Stimulated activated CD8-positive, alpha-beta memory T cell treated with anti-CD3 and anti-CD28 coated beads, Interleukin-15, amount 100 ng/mL, for 24 hours (primary cell): ENCODE measurements at places on chromosomes 2 and 18.
A peak's percentile ranks its signal among the peaks of the same experiment; 100 is the strongest.

GRCh38 chr18:3713166-3713565, 263.2 kb downstream of the TGIF1 start:
- DNase-seq: no peak

DNA sequence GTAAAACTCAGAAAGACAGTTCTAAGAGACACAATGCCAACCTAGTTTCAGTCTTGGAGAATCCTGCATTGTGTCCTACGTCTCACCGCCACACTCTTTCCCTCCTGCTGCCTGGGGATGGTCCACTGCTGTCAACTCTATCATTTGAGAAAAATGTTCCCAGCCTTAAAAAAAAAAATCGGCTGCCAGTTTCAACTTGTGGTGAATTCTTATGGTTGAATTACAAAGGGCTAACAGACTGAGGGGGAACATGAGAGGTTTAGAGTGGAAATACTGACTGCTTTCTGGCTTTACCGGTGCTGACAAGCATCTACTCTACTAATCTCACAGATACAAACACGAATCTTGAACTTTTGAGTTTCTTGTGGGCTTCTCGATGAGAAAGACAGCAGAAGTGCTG, 74.0 kb downstream of the NAB1 start:
- no peak for DNase-seq

DNA sequence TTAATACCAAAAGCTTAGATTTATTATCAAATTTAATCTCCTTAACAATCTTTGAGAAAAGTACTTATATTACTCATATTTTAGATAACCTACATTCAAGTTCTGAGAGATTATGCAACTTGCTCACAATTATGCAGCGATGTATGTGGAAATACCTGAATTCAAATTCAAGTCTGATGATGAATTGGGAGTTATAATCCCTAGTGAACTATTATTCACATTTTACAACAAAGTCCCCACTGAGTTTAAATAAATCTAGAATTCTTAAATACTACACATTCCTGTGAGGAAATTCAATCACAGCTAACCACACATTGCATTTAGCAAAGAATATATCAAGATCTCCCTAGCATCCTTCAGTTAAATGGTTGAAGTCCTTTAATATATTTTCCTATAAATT, 278.4 kb downstream of the NOL4 start:
- DNase-seq: no peak

DNA sequence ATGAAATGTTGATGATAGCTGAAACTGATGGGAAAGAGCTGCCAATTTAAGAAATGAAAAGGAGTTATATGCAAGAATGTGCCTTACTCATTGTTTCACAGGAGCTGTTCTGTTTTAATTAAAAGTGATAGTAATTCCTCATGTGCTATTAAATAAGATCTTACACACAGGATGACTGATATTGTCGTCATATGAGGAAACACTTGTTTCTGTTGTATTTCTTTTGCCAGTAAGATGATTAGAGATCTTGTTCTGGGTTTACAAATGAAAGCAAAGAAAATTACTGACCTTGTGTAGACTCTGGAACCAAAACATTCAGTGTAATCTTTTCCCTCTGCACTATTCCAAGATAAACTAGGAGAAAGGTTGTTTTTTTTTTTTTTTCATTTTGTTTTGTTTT, 123.6 kb downstream of the MAP3K20 start:
- no peak for DNase-seq

DNA sequence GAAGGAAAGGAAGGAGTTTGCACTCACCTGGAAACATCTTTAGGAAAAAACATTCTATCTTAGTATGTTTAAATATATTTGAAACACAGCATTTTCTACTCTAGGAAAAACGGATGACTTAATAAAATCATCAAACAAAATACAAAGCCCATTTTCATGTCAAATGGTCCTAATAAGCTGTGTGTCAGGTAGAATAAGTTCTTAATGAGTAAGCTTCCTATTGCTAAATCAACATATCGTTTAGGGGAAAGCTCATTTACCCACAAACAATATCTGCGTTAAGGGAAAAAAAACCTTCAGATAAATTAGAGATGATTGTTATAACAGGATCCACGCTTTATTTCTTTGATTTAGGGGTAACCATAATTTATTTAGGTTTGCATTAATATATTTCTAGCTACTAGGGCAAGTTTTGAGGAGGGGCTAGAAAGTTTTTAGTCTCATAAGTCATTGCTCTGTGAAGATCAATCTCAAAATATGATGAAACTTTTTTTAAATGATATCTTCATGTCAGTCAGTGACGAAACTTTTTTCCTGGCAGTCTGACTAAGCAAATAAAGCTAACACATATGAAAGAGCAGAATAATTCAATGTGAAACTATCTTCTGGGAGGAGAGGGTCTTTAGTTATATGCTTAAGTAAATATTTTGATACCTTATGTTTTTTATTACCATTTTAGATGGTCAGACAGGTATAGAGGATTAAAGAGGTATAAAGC, 147.1 kb downstream of the WDSUB1 start:
- DNase-seq: no peak

DNA sequence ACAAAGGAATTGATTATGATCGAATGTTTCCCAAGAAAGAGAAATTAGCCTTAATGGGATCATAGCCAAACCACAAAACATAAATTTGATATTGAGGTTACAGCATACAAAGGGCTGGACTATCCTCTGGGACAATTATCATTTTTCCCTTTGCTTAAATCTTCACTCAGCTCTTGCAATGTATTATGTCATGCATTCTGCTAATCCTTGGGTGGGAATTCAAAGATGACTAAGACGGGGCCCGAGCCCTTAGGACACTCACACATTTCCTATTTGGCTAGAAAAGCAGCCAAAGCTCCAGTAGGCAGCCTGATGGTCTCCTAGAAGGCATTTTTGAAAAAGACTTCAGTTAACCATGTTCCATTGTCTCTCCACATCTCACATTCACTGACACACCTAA, 17.2 kb upstream of the NMI start:
- no peak for DNase-seq

- DNase-seq: no peak
Observed at GRCh38 chr2:28063492-28063962, 173.0 kb downstream of the BABAM2 start.

DNA sequence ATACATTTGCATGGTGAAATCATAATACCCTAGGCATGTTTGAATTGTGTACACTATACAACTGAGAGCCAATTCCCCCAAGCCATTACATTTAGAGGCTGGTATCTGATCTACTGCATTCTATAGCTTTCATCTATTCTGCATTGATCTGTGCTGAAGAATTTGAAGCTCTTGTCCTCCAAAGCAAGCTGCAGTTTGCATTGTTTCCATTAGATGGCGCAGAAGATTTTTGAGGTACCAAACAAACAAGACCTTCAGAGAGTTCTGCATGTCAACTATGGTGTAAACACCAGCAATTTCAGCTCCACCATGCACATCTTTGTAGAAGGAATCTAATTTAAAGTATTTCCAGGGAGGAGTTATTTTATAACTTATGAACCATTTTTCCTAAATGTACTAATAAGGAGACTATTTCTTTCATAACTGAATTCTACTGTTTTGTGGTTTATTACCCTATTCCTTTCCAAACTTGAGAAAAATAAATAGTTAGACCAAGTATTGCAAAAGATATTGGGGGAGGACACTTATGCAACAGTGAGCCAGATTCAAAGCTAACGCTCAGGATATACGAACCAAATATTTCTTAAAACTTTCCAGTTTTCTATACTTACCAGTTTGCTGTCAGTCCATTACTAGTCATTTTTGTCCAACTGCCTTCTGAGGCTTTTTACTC, 761.8 kb upstream of the ACVR2A start:
- DNase-seq: peak; percentile 1

- DNase-seq: no peak
Observed at GRCh38 chr2:11651856-11652548, 18.0 kb downstream of the NTSR2 start.

DNA sequence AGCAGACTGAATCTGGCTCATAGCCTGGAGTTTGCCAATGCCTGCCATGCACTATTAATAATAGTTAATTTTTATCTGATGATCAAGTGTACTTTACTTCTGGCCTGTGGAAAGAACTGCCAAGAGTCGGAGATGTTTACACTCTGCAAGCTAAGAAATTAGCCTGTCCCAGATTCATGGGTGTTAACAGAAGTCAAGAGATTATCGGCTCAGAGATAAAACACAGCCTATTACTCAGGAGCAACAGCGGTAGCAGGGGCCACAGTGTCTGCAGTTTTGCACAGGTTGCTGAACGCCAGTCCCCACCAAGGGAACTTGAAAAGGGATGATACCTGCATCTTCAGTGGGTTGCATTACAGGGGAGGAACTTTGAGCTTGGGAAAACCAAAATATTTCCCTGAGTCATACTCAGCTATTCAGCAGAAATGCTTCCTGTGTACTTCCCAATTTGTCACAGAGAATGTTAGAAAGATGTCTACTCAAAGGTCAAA, 4.3 kb upstream of the ADI1 start:
- DNase-seq: no peak

DNA sequence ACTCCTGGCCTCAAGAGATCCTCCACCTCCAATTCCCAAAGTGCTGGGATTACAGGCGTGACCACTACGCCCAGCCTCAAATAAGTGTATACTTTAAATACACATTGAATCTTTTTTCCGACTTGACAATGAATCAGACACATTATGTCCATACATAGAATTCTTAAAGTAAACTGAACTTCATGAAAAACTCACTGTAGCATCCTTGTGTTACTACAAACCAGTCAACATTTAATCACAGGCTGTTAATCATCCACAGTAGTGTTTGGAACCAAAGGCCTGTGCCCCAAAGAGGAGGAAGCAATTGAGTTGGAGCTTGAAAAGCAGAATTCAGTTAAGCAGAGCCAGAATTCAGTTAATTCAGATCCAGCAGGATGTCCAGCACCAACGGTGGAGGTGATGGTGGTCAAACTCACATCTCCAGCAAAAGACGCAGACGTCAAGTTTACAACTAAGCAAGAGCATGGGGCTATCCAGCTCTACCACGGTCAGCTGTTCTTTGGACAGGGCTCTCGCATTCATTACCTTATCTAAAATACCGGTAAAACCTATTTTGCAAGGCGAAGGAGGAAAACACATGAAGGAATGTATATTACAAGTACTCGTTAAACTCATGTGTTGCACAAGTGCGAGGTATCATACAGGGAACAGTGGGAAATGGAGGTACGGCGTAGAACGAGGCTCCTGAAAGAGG, 1.2 kb downstream of the SLC39A6 start:
- DNase-seq: no peak

- peak; percentile 17 for DNase-seq
Observed at GRCh38 chr2:3575534-3576262, 638 bp downstream of the RPS7 start.

GRCh38 chr2:73415906-73416305, 30.3 kb downstream of the ALMS1 start:
- no peak for DNase-seq

DNA sequence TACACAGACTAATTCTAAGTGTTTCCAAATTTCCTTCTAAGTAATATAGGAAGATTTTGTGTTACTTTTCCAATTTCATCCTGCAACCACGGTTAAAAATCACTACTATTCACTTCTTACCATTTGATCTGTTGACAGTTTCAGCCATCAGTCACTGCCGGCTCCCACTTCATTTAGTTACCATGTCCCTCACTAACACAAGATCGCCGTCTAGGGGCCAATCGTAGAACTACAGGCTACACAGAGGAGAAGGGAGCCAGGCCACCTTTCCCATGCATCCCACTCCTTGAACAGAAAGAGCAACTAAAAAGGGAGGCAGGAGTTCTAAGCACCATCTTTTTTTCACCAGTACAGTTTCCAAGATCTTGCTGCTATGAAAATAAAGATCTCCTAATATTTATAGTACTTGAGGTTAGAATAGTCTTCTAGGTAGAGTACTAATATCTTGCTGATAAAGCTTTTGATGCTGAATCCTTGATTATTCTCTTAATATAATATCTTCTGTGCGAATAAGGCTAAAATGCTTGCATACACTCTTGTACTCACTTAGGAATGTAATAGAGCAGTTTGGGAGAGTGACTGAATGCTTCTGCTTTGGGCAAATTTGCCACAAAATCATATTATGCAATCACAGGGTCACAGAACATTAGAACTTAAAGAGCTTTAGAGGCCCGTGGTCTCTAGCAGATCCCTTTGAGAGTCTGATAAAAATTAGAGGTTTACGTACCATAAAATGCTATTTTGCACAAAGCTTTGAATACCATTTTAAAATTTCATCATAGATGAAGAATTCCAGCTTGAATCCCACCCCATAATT, 39.5 kb upstream of the CYP1B1 start:
- DNase-seq: peak; percentile 36

DNA sequence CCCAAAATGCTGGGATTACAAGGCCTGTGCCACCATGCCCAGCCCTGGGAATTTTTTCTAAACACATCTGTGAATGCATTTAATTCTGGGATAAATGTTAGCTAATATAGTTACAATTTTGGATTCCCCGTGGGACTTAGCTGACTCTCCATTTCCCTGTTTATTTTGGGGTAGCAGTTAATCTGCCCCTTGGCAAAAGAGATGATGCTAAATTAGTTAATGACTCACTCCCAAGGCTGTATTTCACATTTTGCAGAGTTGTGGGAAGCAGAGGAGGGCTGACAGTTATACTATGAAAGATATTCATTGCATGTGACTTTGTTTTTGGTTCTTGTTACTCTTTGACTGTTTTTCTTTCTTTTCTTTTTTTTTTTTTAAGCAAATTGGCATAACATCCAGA, 3.2 kb downstream of the MTHFD2 start:
- no peak for DNase-seq

- DNase-seq: no peak
Observed at GRCh38 chr2:192267484-192267883, 72.8 kb upstream of the TMEFF2 start.

DNA sequence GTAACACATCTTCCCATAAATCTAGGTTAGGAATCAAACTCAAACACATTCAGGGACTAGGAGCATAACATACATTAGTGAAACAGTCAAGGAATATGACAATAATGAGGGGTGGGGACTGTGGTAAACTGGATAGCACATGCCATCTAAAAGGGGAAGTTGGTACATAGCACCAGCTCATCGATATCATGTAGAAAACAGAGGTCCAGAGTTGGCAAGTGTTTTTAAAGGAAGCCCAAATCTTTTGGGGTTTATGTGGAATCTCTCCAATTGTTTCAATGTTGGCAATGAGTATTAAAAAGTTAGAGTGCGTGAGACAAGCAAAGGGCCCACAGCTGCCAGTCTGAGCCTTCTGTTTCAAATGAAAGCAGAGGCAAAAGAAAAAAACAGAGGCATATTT, 24.4 kb downstream of the KLF7 start:
- DNase-seq: no peak

- DNase-seq: no peak
Observed at GRCh38 chr2:110702514-110703380, 24.9 kb upstream of the BUB1 start.

- no peak for DNase-seq
Observed at GRCh38 chr2:236959036-236959435, 126.7 kb upstream of the COPS8 start.

- DNase-seq: no peak
Observed at GRCh38 chr2:236012155-236012554, 156.0 kb downstream of the GBX2 start.

GRCh38 chr2:174623106-174623637, 25.6 kb upstream of the WIPF1 start:
- DNase-seq: no peak

- no peak for DNase-seq
Observed at GRCh38 chr2:86598966-86599365, 24.7 kb downstream of the RNF103 start.
